ENCODE measurements at places on chromosomes 1 and 21.

DNA sequence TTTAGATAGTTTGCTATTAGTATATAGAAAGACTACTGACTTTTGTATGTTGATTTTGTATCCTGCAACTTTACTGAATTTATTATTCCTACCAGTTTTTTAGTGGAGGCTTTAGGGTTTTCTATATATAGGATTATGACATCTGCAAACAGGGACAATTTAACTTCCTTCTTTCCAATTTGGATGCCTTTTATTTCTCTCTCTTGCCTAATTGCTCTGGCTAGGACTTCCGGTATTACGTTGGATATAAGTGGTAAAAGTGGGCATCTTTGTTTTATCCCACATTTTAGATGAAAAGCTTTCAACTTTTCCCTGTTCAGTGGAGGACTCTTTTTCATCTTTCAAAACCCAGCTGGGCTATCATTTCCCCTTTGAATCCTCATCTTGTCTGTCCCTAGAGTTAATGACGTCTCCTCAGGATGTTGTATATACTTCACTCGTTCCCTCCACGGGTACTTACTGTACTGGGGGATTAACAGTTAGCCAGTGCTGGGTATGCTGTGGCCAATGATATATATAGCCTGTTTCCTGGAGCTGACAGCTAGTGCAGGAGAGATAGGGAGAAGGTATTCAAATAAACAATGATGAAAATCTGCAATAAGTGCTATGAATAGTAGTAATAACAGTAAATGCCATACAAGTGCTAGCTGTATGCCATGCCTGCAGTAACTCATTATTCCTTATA, 9.8 kb downstream of the ACOT11 start:
- DNase-seq: no peak

GRCh38 chr1:41361495-41362356, 492 bp downstream of the FOXO6 start:
- no peak for DNase-seq

DNA sequence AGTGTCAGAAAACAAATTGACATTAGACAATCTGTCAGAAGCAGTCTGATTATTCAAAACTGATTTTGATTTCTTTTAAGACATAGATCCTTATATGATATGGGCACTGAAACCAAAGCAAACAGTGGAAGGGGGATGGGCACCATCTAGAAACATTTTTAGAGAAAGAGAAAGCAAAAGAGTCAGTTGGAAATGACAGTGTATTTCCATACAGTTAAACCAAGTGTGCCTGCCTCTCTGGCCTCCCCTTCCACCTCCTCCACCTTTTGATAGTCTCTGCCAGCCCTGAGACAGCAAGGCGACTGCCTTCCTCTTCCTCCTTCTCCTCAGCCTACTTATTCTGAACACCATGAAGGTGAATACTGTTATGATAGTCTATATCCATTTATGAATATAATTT, 949.7 kb downstream of the AMY1C start:
- no peak for DNase-seq

GRCh38 chr1:23246274-23246673, 29.0 kb upstream of the HTR1D start:
- DNase-seq: no peak

- DNase-seq: no peak
These were observed 129.5 kb downstream of the TRABD2B start for GRCh38 chr1:47867438-47868347.

DNA sequence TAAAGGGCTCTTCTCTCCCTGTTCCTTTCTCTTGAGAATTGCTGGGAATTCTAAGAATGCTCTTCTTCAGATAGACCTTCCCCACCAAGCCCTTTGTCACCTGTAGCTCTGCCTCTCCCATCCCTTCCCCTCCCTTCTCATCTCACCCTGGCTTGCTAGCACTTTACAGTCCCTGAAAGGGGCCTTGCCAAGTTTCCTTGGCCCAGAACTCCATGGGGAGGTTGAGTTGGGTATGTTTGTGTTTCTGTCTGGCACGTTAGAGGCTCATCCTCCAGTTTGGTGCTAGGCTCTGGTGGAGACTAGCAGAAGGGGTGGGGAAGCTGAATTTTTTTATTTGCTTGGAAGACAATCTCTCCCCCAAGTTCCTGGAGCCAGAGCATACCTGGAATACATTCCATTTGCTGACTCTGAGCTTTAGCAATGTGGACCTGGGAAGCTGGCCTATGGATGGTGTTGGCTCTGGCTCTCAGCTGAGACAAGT, 4.9 kb downstream of the CGN start:
- no peak for DNase-seq

DNA sequence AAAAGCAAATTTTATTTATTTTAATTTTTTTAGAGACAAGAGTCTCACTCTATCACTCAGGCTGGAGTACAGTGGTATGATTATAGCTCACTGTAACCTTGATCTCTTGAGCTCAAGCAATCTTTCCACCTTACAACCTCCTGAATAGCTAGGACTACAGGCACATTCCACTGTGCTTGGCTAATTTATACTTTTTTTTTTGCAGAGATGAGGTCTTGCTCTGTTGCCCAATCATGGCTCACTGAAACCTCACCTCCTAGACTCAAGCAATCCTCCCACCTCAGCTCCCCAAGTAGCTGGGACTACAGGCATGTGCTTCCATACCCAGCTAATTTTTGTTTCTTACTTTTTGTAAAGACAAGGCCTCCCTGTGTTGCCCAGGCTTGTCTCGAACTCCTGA, 49.5 kb downstream of the DR1 start:
- no peak for DNase-seq

GRCh38 chr1:45410850-45411509, 70.7 kb upstream of the MUTYH start:
- DNase-seq: peak; percentile 9

DNA sequence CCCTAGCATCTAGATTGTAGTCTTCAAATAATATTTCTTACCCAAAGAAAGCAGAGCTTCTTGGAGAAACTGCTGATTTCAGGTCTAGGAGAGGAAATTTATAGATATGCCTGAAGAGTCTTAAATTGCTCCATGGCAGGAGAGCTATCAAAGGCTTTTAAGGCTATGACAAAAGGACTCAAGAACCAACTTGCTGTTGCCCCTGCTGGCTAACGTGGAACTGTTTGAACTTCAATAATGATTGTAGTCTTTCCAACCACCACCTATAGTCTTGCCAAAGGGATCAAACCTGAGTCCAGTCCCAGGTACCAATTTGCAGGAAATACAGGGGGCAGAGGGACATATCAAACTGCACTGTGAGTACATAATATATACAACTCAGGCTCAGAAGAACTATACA, 336.2 kb upstream of the ESRRG start:
- no peak for DNase-seq

- no peak for DNase-seq
These were observed 64.2 kb upstream of the CR2 start for GRCh38 chr1:207389728-207390464.

DNA sequence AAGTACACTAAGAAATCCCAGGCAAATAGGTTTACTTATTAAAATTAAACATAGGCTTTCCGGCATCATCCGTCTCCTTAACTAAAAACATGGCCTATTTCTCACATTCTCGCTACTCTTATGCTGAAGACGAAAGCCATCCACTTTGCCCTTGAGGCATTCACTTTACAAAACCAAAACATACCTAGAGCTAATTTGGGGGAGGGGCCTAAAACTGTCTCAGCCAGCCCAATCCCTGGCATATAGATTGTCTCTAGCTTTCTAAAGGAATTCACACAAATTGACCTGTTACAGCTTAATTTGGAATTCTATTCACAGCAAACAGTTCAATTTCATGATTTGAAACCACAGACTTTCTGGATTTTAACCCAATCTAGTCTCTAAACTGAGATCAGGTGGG, 34.8 kb downstream of the SLC35D1 start:
- DNase-seq: no peak

- DNase-seq: peak; percentile 42
These were observed 16.8 kb downstream of the VPS13D start for GRCh38 chr1:12246584-12246983.

- no peak for DNase-seq
These were observed 80.4 kb downstream of the DDX20 start for GRCh38 chr1:111836111-111836510.

- DNase-seq: no peak
These were observed 132.9 kb downstream of the RHOU start for GRCh38 chr1:228867951-228868730.

- DNase-seq: peak; percentile 55
These were observed 5.2 kb upstream of the VSIG8 start for GRCh38 chr1:159867664-159868026.

DNA sequence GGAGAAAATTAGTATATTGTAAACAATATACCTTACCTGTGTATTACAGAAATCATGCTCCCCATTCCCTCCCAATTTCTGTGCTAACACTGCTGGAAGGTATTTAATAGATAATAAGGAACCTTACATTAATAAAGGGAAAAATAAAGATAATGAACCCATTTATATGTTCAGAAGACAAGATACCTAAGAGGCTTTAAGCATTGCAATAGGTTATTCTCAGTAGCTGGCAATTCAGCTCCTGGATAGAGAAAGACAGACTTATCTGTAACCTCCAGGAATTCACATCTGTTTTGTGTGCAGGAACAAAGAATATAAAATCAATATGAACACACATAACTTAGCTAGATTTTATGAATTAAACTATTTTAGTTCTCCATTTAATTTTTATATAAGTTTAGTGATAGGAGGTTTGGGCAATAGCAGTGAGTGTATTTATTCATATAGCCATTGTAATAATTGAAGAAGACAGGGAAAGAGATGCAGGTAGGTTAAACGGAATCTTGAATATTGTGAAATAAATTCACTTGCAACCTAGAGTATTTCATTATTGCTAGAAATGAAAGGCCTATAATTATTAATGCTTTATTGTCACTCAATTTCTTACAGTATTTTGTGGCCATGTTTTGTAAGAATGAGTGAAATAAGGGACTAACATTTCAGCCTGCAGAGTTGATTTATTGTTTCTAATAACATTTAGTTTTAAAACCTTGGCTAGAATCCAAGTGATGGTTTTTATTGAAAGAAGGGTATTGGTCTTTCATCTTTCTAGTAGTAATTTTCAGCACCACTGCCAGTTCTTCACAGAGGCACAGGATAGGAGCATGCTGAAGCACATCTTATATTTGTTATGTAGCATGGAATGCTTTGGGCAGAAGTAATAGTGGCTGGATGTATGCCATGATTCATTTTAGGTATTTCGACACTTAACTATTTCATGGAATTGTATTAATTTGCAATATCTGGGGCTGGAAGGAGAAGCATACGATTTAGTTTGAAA, 1.5 kb downstream of the XPR1 start:
- peak; percentile 53 for DNase-seq

- peak; percentile 43 for DNase-seq
These were observed 80.3 kb downstream of the DIRAS3 start for GRCh38 chr1:67970088-67970487.

DNA sequence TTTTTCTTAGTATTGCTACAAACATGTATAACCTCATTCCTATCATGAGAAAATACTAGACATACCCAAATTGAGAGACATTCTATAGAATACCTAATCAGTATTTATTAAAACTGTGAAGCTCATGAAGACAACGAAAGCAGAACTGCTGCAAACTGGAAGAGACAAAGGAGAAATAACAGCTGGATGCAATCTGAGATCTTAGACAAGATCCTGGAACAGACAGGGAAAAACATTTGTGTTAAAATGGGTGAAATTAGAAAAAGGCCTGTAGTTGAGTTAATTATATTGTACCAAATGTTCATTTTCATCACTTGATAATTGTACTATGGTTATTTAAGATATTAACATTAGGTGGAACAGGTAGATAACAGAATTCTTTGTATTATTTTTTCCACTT, 392.0 kb downstream of the PLPP3 start:
- no peak for DNase-seq

GRCh38 chr21:15134701-15135470, 70.1 kb upstream of the NRIP1 start:
- DNase-seq: no peak

DNA sequence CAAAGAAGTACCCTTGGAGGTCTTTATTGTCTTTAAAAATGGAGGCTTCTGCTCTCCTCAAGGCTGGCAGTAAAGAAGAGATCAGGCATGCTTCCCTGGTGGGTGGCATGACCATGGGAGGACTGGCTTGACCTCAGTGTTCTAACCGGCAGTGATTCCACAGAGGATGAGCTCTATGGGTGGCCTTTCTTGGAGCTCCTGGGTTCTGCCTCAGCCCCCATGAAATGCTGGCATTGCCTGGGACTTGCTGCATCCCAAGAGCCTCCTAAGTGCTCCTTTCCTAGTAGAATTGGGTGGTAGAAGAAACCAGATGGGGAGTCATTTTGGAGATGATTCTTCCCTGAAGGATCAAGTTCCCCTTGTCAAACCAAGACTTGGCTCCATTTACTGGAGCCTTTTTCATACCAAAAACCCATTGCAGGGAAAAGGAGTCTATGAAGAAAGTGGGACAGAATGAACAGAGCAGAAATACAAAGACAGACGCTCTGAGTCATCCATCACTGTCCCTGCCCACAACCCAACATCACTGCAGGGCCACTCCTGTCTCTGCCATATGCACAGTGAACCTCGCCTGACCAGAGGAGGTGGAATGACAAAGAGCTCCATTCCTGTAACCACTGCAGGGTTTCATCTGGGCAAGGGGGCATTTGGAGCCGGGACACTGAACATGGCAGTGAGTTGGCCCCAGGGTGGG, 42.4 kb downstream of the RIMS3 start:
- DNase-seq: no peak

DNA sequence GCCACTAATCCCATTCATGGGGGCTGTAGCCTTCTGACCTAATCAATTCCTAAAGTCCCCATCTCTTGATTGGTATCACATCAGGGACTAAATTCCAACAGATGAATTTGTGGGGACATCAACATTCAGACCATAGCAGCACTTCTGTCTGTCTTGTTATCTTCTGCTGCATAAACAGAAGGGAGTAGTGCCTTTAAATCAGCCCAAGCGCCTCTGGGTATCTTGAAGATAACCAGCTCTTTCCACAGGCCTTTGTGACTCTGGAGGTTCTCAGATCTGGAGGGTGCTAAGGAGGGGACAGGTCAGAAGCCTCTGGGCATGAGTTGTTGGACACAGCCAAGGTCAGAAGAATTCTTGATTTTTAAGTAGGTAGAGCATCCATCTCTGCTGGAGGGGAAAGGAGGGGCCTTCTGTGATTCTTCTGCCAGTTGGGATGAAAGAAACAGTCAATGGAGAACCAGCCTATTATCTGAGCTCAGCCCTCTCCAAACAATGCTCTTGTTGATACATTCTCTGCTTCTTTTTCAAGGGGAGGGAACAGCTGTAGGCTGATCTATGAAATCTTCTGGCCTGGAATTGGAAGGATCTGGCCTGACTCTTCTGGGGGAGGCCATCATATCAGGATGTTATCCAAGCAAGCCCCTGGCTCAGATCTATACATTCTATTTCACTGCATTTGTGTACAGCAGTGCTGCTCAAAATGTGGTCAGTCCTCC, 31.3 kb upstream of the LRIG2 start:
- no peak for DNase-seq

- no peak for DNase-seq
These were observed 364.9 kb downstream of the MATN1 start for GRCh38 chr1:30358500-30358899.

DNA sequence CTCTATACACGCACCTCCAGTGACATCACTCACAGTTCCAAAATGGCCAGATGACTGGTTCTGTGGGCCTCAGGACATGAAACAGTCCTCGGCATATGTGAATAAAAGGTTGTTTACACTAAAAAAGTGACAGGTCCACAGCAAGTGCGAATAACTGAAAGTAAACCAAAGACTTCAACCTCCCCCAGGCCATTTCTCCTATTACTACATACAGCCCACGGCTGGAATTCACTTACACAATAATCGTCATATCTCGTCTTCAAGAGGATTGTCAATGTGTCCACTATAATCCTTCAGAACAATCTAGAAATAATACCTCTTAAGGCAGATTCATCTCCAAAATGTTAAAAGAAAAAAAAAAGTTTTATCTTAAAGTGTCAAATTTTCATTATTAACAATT, 1.9 kb upstream of the PRDM15 start:
- no peak for DNase-seq
